Stimulated activated CD4-positive, alpha-beta T cell treated with anti-CD3 and anti-CD28 coated beads, Interleukin-12 subunit alpha, Interleukin-12 subunit beta, amount 100 ng/mL, for 48 hours (primary cell): ENCODE measurements at places on chromosomes 1 and 21.

DNA sequence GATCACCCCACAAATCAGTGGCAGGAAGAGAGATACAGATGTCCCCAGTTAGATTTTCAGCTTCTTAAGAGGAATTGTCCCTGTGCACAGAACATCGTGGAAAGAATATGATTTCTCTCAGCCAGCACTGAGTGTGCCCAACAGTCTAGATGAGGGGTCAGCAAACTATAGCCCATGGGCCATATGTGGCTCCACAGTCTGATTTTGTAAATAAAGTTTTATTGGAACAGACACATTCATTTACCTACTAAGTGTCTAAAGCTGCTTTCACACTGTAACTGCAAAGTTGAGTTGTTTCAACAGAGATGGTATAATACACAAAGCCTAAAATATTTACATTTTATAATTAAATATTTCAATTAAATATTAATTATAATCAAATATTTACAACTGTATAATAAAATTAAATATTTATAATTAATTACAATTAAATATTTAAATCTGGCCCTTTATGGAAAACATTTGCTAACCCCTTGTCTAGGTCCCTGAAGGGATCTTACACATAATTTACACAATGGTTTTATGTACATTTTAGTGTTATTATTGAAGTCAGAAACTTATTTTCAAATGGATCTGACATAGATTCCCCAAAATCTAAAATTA lies 407.6 kb downstream of the PTPRU start:
- DNase-seq = no peak

DNA sequence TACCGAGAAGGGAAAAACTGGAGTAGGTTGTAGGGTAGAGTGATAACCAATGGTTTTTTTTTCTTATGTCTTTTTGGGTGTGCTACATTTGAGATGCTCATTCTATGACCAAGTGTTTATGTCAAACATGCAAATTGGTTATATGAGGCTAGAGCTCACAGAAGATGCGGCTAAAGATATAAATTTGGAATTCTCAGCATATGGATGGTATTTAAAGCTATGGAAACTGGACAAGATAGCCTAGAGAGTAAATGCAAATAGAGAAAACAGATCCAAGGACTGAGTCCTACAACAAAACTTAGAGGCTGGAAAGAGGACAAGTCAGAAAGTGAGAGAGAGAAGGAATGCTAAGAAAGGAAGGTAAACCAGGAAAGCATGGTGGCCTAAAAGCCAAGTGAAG lies 7.4 kb downstream of the GDAP2 start:
- no peak for DNase-seq

DNA sequence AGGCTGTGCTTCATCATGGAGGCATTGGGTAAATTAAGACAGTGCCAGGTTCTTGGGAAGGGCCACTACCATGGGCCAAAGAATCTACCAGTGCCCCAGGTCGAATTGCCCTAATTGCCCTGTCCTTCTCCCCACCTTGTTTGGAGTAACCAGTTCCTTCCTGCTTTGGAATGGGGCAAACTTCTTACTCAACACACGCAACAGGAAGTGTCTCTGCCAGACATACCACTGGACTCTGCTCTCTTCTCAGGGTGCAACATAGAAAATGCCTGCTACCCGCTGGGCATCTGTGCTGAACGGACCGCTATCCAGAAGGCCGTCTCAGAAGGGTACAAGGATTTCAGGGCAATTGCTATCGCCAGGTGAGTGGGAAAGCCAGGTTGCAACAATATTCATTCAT lies 15.8 kb downstream of the CDA start:
- DNase-seq = no peak

- DNase-seq = no peak
Measured at GRCh38 chr1:226784081-226785049, 45.3 kb upstream of the ITPKB start.
